ENCODE measurements at places on chromosomes 4 and X.
A peak's percentile ranks its signal among the peaks of the same experiment; 100 is the strongest.

- H3K27me3 ChIP-seq, result no peaks in the 10 kb centered on the region
- H3K4me1 ChIP-seq, result peaks cover 15% of the 10 kb centered on the region
- H3K36me3 ChIP-seq, result no peaks in the 10 kb centered on the region
- DNase-seq, result no peak
- no peak overlapping the region for H3K27ac ChIP-seq
- no peak overlapping the region for H3K4me3 ChIP-seq
These were observed 355.2 kb downstream of the UNC5C start for GRCh38 chr4:95193391-95194224.

- H3K27me3 ChIP-seq, result no peaks in the 10 kb centered on the region
- H3K36me3 ChIP-seq, result peaks cover 10% of the 10 kb centered on the region
These were observed 117.8 kb upstream of the ENPP6 start for GRCh38 chr4:184335520-184335919.

GRCh38 chr4:2485956-2486355 lies 17.1 kb downstream of the RNF4 start:
- peaks cover 76% of the 10 kb centered on the region for H3K4me1 ChIP-seq
- no peak for DNase-seq
- no peaks in the 10 kb centered on the region for H3K27me3 ChIP-seq
- H3K36me3 ChIP-seq, result peaks cover 23% of the 10 kb centered on the region
- peak overlapping the region; percentile 12 for H3K27ac ChIP-seq

- no peak overlapping the region for H3K4me3 ChIP-seq
- no peak for DNase-seq
- no peak overlapping the region for H3K27ac ChIP-seq
These were observed 6.5 kb downstream of the HMX1 start for GRCh38 chr4:8864912-8865680.

DNA sequence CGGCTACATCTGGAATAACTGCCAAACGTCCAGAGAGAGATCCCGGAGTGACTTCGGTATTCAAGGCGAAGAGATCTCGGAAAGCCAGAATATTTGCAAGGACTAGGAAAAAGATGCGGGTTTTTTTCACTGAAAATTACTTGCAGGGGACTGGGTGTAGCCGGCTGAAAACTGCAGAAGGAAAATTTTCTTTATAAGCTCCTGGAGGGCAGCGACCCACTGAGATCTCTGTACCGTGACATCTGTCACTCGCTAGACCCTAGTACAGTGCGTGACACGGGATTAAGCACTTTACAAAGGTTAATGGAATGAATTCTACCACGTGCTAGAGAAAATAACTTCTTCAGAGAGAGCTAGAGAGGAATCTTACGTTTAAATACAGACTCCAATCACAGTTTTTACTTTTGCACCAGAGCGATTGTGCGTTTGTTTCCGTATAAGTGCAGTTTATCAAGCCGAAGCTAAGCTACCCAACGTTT lies 1.1 kb upstream of the LCORL start:
- no peak overlapping the region for H3K27ac ChIP-seq
- H3K4me3 ChIP-seq, result peak overlapping the region; percentile 87
- peaks cover 26% of the 10 kb centered on the region for H3K4me1 ChIP-seq
- H3K36me3 ChIP-seq, result peaks cover 3% of the 10 kb centered on the region
- H3K27me3 ChIP-seq, result peaks cover 68% of the 10 kb centered on the region
- DNase-seq, result no peak

DNA sequence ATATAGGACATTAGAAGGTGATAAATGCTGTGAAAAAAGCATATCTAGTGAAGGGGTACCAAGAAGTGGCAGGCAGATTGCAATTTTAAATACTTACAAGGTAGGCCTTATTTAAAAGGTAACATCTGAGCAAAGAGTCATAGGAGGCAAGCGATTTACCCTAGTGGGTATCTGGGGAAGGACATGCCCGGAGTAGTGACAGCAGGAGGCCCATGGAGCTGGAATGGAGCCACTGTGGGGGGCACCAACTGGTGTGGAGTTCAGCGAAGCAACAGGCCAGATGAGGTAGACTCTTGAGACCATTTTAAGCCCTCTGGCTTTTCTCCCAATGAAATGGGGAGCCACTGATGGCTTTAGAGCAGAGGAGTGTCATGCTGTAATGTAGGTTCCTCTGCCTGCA lies 37.3 kb downstream of the SEC24D start:
- H3K27me3 ChIP-seq, result no peaks in the 10 kb centered on the region
- H3K4me1 ChIP-seq, result peaks cover 4% of the 10 kb centered on the region
- no peak overlapping the region for H3K27ac ChIP-seq
- H3K36me3 ChIP-seq, result peaks cover 37% of the 10 kb centered on the region
- H3K4me3 ChIP-seq, result no peak overlapping the region

DNA sequence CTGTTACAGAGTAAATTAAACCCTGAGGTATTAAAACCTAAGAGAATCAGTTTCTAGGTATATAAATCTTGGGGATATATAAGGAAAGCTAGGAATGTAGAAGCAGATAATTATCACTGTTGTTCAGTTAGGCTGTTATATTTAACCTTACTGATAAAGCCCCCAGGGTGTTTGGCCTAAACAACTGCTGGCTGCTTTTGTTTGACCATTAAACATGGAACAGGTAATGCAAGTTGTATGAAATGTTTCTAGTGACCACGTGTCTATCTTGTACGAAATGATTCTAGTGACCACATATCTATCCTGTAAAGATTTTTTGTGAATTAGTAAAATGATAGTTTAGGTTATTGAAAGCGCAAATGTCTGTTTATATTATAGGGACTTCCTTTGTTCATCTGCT lies 52.6 kb downstream of the SGMS2 start:
- H3K27ac ChIP-seq, result no peak overlapping the region
- H3K27me3 ChIP-seq, result no peaks in the 10 kb centered on the region
- H3K4me3 ChIP-seq, result no peak overlapping the region
- DNase-seq, result no peak
- H3K36me3 ChIP-seq, result no peaks in the 10 kb centered on the region

DNA sequence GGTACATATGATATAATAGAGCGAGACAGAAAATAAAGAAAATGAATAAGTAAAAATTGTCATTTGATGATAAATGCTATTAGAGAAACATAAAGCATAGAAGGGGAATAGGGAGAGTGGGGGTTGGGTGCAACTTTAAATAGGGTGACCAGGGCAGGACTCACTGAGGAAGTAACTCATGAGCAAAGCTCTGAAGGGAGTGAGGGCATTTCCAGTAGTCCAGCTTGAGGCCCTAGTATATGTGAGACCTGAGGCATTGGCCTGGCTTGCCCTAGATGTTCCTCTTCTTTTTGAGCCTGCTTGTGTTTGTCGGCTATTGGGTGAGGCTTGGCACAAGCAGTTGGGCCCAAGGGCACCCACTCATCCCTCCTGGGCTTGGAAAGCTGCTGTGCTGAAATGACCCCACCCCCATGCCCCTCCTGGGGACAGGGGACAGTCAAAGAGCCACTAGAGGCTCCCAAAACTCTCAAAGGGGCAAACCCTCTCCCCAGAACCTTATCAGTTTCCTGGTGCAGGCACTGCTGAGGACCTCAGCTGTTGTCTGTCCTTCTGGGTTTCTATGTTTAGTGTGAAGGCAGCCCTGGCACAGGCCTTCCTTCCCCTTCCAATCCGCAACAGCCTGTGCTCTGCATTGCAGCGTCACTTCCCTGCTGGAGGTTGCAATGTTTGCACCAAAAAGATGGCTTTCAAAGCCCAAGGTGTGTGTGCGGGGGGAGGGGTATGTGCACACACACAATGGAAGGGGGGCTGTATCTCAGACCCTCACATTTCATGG lies 40.1 kb downstream of the APLN start:
- no peak overlapping the region for H3K4me3 ChIP-seq
- H3K4me1 ChIP-seq, result peaks cover 9% of the 10 kb centered on the region
- H3K36me3 ChIP-seq, result no peaks in the 10 kb centered on the region
- peaks cover under 1% of the 10 kb centered on the region for H3K27me3 ChIP-seq
- DNase-seq, result no peak
- H3K27ac ChIP-seq, result no peak overlapping the region

GRCh38 chr4:185534866-185535611 lies at the start of gene PDLIM3:
Gene PDLIM3 (minus strand): TSS chr4:185535507. CDS start chr4:185535434, 73 bp downstream.
- H3K36me3 ChIP-seq, result no peaks in the 10 kb centered on the region
- H3K27ac ChIP-seq, result no peak within 1 kb of the TSS
- no peaks in the 10 kb centered on the region for H3K4me1 ChIP-seq

DNA sequence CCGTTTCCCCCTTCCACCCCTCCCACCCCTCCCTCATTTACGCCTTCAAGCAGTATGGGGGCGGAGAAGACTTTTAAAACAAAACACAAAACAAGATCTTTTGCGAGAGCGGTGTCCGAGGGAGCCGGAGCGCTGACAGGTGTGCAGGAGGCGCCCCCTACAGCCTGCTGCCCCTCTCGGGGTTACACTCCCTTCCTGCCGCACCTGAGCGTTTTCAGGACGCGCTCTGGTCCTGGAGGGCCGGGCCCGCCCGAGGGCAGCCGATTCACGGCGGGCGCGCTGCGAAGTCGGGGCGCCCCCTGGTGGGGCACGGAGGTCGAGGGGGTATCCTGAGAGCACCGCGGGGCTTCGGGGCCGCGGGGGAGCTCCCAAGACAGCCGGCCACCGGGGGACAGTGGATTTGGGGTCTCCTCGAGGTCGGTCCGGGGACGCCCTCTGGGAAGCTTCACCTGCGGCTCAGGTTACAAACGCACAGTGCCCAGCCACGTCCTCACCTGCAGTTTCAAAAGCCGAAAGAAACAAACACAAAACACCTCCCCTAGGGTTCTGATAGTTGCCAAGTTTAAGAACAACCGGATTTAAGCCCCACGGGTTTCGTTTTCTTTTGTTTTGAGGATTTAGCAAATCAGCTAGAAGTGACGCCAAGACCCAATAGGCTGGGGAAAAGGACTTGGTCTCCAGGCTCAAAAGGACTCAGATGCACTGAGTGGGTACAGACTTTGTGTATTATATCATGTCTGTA lies 8.0 kb upstream of the NEUROG2 start:
- peak overlapping the region; percentile 82 for H3K4me3 ChIP-seq
- peaks cover 2% of the 10 kb centered on the region for H3K36me3 ChIP-seq
- peaks cover 49% of the 10 kb centered on the region for H3K4me1 ChIP-seq
- DNase-seq, result peak; percentile 70

DNA sequence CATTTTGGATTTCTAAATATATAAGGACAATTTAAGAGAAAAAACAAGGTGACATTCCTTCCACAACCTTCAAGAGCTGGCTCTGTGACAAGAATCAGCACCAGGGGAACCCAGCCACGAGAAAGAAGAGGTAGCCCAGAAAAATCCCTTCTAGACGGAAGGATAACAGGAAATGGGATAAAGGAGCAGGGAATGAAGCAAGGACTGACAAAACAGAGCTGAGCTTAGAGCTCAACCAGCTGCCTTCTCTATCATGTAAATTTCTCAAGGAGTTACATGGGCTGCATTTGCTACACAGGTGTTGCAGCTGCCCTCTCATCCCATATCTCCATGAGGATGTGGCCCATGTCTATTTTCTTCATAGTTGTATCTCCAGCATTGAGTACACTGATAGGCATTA lies 154.2 kb upstream of the PRDX4 start:
- no peak for DNase-seq
- H3K36me3 ChIP-seq, result no peaks in the 10 kb centered on the region
- no peaks in the 10 kb centered on the region for H3K27me3 ChIP-seq
- no peak overlapping the region for H3K4me3 ChIP-seq
- H3K27ac ChIP-seq, result no peak overlapping the region

GRCh38 chrX:77749695-77750094 lies 36.3 kb downstream of the ATRX start:
- H3K27ac ChIP-seq, result no peak overlapping the region
- DNase-seq, result no peak
- H3K4me3 ChIP-seq, result no peak overlapping the region
- no peaks in the 10 kb centered on the region for H3K27me3 ChIP-seq
- H3K4me1 ChIP-seq, result no peaks in the 10 kb centered on the region
- H3K36me3 ChIP-seq, result peaks cover 3% of the 10 kb centered on the region

DNA sequence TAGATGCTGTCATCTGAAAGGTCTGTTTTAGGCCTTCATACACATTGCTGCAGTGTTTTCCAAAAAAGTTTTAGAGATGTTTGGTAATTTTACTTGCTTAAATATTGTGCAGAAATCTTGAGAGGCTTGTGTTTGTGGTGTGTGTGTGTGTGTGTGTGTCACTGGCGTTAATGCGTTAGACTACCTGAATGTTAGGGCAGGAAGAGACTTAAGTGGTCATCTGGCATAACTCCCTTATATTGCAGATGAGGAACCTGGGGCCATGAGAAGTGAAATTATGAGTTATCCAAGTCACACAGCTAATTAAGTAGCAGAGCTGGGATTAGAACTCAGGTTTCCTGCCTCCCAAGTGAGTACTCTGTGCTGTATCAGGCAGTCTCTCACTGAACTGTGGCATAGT lies 1.4 kb downstream of the LSM6 start:
- H3K36me3 ChIP-seq, result peaks cover 7% of the 10 kb centered on the region
- no peaks in the 10 kb centered on the region for H3K27me3 ChIP-seq
- H3K4me1 ChIP-seq, result peaks cover 43% of the 10 kb centered on the region
- no peak for DNase-seq
- H3K27ac ChIP-seq, result peak overlapping the region; percentile 32
